ENCODE measurements at places on chromosomes 6 and 20.

DNA sequence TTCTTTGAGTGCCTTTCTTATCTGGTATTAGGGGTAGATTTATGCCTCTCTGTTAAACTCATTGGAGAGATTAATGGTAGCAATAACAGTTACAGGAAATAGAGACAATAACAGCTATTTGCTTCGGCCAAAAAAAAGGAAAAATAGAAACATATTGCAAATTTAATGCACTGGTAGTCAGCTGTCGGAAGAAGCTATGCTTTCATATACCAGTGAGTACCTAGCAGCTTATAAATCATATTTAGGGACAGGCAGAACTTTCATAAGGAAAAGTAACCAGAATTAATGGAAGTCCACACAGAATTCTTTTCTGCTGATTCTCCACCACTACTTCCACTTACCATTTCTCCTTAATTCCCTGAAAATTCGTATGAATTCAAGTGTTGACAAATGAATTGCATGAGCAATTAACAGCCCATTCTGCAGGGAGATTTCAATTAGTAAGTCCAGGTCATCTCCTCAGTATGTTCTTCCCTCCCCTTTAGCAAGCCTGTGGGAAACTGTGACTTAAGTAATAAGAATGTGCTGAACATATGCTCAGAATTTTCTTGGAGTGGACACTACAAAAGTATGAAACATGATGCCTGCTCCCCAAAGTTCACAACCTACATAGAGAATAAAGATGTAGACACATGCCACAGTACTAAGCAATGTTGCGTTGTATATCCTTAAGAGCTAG lies 196.7 kb upstream of the KCNQ5 start:
- DNase-seq, result no peak

- DNase-seq, result no peak
Measured at GRCh38 chr20:36497856-36498255, 43.5 kb upstream of the MYL9 start.

DNA sequence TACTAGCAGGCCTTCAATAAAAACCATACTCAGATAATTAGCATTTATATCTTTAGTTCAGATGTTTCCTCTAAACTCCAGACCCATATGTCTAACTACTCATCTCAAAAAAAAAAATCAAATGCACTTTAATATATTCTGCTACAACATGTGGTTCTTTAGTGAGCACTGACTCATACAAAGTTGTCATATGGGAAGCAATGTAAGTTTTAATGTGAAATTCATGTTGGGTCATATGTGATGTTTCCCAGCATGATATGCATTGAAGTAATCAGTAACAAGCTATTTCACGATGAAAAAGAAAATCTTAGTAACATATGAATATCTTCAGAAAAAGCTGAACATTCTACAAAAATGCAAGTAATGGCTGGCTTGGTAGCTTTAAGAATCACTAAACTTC lies 859.7 kb upstream of the ADGRB3 start:
- no peak for DNase-seq

- DNase-seq, result no peak
Measured at GRCh38 chr6:78502386-78502887, 364.9 kb upstream of the IRAK1BP1 start.

DNA sequence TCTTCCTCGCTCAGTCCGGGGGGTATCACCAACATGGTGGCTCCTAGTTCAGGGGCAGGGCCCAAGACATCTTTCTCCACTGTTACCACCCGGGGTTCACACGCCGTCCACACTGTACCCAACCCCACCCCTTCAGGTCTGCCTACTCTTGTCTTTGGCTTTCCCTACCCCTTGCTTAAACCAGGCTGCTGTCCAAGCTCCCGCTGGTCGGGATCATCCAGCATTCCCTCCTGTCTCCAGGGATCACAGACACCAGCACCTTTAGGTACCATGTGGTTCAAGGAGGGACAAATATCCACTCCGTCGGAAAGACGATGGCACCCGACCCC lies 395 bp downstream of the NELFE start:
- no peak for DNase-seq

DNA sequence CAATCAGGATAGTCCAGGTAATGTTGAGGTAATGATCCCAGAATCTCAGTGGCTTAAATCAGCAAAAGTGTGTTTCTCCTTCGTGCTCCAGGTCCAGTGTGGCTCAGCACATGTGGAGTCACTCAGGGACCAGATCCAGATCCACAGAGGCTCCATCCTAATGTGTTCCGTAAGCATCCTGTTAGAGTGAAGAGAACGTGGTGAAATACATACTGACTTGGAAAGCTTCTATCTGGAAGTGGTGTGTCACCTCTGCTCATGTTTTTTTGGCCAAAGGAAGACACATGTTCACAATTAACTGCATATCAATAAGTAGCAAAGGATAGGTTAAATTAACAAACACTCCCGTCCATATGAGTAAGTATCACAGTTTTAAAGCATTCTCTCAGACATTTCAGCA lies 26.8 kb upstream of the PREP start:
- no peak for DNase-seq

DNA sequence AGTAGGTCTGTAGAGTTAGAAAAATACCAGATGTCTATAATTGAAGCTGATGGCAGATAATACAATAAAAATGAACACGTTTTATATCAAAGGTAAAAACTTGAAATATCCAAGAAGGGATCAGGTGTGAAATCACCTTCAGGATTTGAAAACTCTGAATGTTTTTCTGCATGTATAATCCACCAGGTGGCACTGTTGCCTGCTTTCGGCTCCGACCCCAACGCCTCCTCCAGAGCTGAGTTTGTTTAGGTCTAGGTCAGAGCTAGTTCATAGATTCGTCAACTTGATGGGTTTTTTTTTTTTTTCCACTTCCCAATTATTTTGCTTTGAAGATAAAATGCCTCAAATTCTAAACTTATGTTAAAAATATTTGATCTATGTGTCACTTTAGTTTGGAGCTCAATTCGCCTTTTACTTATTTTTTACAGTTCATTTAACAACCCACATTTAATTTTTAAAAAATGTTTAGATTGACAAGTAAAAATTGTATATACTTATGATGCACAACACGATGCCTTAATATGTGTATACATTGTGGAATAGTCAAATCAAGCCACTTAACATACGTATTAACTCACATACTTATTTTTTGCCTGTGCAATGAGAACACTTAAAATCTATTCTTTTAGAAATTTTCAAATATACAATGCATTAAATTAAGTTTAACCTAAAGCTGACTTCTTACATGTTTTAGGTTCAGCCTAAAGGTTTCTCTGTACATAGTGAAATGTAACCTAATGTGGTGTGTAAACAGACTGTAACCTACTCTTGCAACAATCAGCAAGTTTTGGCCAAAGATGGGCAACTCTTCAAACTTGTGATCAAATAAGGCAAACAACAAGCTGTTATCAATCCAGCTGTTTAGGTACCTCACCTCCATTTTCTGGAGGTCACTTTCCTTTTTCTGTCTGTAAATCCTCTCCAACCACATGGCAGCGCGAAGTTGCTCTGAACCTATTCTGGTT lies 39.4 kb upstream of the ENPP4 start:
- peak; percentile 58 for DNase-seq

DNA sequence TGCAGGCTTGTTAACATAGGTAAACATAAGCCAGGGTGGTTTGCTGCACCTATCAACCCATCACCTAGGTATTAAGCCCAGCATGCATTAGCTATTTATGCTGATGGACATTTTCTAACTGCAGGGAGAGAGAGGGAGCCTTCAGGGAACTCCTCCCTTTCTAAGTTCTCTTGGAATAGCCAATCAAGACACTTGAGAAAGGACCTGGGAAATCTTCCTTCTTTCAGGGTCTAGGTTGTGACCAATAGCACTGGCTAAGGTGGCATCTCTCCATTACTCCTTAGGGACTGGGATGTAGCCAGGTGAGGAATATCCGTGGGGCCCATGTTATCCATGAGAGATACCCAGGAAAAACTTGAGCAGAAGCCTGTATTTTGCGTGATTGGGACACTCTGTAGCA lies 849.6 kb upstream of the MAP3K7 start:
- no peak for DNase-seq

DNA sequence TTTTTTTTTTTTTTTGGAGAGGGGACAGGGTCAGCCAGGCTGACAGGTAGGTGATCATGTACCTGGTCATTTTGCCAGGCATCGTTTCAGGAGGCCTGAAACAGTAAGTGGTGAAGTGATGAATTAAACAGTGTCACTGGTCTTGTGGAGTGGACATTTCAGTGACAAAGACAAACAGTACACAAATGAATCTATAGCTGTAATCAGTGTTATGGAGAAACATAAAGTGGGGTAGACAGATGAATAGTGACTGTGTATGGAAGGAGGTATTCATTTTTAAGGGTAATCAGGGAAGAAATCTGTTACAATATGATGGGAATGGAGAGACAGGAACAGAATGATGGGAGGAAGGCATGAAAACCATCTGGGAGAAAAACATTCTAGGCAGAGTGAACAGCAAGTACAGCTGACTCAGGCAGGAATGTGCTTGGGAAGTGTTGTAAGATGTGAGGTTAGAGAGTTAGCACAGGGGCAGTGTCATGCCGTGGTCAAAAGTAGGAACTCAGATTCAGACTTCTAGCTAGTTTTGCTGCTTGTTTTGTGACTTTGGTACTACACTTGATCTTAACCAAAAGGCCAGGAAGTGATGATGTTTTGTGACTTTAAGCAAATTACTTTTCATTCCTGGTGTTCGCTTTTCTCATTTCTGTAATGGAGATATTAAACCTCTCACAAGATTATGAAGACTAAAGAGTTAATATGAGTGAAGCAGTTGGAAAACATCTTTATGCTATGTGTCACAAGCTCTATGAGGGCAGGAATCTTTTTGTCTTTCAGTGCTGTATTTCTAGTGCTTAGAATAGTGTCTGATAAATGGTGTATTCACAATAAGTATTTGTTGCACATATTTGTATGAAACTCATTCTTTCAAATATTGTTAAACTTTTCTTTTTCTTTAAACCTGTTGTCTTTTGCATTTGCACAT lies 43.4 kb downstream of the QKI start:
- no peak for DNase-seq

Measured in CD4-positive, alpha-beta T cell treated with Interleukin-10 for 1 hour (primary cell).